Activated CD8-positive, alpha-beta memory T cell treated with anti-CD3 and anti-CD28 coated beads, Interleukin-2, amount 10 ng/mL, durations not matched to agents 7 days and 5 days (primary cell): ENCODE measurements at places on chromosomes 16 and 17.

GRCh38 chr17:11459861-11460331 is 138.4 kb upstream of the DNAH9 start:
- H3K36me3 ChIP-seq, result no peaks in the 10 kb centered on the region
- H3K27me3 ChIP-seq, result no peaks in the 10 kb centered on the region
- H3K4me3 ChIP-seq, result no peak overlapping the region
- H3K27ac ChIP-seq, result no peak overlapping the region
- no peak for DNase-seq
- no peaks in the 10 kb centered on the region for H3K4me1 ChIP-seq

- H3K4me1 ChIP-seq, result peaks cover 13% of the 10 kb centered on the region
Measured at GRCh38 chr16:86089334-86089900, 190.5 kb downstream of the IRF8 start.

DNA sequence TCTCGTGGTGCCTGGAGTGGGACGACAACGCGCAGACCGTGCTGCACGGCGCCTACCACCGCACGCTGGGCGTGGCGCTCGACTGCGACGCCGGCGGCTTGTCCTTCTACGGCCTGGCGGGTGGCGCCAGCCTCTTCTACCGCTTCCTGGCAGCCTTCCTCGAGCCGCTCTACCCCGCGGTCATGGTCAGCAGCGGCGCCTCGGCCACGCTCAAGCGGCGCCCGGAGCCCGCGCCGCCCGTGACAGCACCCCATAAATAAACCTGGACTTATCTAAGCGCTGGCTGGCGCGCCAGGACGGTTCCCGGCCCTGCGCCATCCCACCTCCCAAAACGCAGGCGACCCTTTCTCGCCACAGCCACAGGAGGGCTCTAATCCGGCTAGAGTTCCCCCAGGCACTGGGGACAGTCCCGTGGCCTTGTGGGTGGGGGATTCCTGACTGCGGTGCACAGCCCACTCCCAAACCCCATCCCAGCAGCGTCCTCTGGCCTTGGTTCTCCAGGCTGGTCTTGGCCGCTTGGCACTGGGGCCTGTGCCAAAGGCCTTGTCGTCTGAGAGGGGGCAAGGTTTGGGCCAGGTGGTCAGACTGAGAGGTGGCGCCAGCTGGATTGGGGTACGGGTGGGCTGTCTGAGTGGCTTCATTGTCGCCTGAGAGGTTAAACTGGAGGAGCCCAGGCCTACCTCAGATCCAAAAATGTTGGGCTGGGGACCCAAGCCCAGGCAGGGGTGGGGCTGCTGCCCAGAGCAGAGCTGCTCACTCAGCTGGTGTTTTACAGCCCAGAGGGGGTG is 10.1 kb upstream of the SLC16A5 start:
- H3K4me3 ChIP-seq, result peak overlapping the region; percentile 64
- no peaks in the 10 kb centered on the region for H3K36me3 ChIP-seq

- peaks cover 91% of the 10 kb centered on the region for H3K4me1 ChIP-seq
- H3K27me3 ChIP-seq, result no peaks in the 10 kb centered on the region
- peak; percentile 85 for DNase-seq
- peak overlapping the region; percentile 55 for H3K4me3 ChIP-seq
Measured at GRCh38 chr16:84597931-84598351, 19.9 kb downstream of the COTL1 start.

DNA sequence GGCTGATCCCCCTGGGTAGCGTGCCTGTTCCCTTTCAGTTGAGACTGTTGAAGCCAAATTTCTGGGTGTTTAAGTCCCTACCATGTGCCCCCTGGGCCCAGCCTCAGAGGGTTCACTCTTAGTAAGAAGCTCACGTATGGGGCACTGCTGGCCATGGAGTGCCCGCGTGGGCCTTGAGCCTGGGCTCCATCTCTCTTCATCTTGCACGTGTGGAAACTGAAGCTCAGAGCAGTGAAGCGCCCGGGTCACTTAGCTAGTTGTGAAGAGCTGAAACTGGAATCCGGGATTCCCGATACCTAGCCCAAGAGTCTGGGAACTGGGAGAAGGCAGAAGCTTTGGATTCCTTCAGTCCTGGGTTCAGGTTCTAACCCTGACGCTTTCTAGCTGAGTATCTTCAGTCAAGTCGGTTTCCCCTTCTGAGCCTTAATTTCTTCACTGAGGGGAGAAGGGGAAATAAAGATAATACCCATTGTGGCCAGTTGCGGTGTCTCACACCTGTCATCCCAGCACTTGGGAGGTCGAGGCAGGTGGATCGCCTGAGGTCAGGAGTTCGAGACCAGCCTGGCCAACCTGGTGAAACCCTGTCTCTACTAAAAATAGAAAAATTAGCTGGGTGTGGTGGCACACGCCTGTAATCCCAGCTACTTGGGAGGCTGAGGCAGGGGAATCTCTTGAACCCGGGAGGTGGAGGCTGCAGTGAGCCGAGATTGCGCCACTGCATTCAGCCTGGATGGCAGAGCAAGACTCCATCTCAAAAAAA is 103.9 kb downstream of the OR1D5 start:
- H3K27me3 ChIP-seq, result peaks cover 8% of the 10 kb centered on the region
- no peak for DNase-seq
- peaks cover 12% of the 10 kb centered on the region for H3K4me1 ChIP-seq
- no peak overlapping the region for H3K4me3 ChIP-seq
- H3K36me3 ChIP-seq, result no peaks in the 10 kb centered on the region

GRCh38 chr17:2964370-2964769 is 99.0 kb downstream of the OR1D5 start:
- H3K36me3 ChIP-seq, result no peaks in the 10 kb centered on the region
- no peak for DNase-seq
- no peaks in the 10 kb centered on the region for H3K4me1 ChIP-seq
- H3K4me3 ChIP-seq, result no peak overlapping the region

DNA sequence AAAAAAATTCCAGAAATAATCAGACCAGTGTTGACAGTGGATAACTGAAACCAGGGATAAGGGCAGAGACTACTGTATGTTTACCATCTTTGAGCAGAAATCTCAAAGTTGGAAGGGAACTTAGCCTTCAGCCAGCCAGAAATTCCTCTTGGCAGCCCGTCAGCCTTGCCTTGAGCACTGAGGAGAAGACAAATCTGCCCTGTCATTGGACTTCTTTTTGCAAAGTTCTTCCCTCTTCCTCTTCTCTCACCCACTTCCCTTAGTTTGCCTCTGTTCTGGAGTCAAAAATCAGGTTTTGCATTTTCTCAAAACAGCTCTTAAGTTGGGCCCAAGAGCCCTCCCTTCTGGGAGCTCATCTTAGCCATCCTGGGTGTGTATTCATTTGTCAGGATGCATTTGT is 6.2 kb downstream of the TUFM start:
- peaks cover 8% of the 10 kb centered on the region for H3K4me1 ChIP-seq
- no peak overlapping the region for H3K27ac ChIP-seq
- H3K4me3 ChIP-seq, result no peak overlapping the region
- H3K27me3 ChIP-seq, result no peaks in the 10 kb centered on the region
- DNase-seq, result no peak
- peaks cover 40% of the 10 kb centered on the region for H3K36me3 ChIP-seq

DNA sequence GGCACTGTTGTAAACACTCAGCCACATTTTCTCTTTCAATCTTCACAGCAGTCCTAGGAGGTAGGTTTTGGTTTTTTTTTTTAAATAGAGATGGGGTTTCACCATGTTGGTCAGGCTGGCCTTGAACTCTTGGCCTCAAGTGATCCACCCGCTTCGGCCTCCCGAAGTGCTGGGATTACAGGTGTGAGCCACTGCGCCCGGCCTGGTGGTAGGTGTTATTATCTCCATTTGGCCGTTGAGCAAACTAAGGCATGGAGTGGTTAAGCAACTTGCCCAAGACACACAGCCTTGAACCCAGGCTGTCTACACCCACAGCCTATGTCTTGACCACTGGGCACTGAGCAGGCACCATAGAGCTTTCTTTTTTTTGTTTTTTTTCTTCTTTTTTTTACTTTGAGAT is 8.6 kb downstream of the SGCA start:
- H3K27me3 ChIP-seq, result peaks cover 2% of the 10 kb centered on the region
- no peaks in the 10 kb centered on the region for H3K36me3 ChIP-seq
- H3K4me3 ChIP-seq, result no peak overlapping the region
- H3K4me1 ChIP-seq, result peaks cover 17% of the 10 kb centered on the region

DNA sequence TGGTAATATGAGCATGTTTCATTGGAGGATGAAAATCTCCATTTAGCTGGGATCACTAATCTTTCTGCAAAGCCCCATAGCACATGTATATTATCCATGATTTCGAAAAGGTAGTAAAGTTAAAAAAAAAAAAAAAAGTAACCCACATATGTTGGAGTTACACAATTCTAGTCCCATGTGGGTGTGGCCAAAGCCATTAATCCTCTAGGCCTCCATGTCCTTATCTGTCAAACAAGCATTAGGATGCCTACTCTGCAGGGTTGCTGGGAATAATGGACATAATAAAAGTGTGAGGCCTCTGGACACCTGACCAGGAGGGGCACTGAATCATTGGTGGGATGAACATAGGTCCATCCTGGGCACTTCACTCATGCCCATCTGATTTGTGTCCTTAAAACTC is 29.2 kb upstream of the VAT1L start:
- no peaks in the 10 kb centered on the region for H3K36me3 ChIP-seq
- no peak for DNase-seq
- no peaks in the 10 kb centered on the region for H3K27me3 ChIP-seq
- H3K4me3 ChIP-seq, result no peak overlapping the region
- no peak overlapping the region for H3K27ac ChIP-seq
- H3K4me1 ChIP-seq, result no peaks in the 10 kb centered on the region

DNA sequence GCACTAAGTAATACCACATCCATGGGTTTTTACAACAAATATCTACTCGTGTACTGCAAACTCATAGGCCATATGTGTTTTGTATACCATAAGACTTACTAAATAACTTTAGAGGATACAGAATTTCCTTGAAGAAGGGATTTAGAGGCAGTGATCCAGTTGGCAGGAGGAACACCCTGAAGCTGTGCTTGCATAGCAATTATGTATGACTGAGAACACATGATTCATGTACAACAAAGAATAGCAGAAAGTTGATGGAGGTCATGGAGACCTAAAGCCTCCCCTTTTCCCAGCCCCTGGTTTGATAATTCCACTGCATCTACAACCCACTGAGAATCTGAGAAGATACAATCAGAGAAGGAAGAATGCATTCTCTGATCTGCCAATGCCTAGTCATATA is 83.8 kb upstream of the PMFBP1 start:
- no peak overlapping the region for H3K27ac ChIP-seq
- no peaks in the 10 kb centered on the region for H3K27me3 ChIP-seq
- no peak overlapping the region for H3K4me3 ChIP-seq
- no peak for DNase-seq
- H3K36me3 ChIP-seq, result no peaks in the 10 kb centered on the region

- no peaks in the 10 kb centered on the region for H3K4me1 ChIP-seq
- H3K27me3 ChIP-seq, result no peaks in the 10 kb centered on the region
- DNase-seq, result no peak
- H3K36me3 ChIP-seq, result no peaks in the 10 kb centered on the region
- no peak overlapping the region for H3K4me3 ChIP-seq
- H3K27ac ChIP-seq, result no peak overlapping the region
Measured at GRCh38 chr17:71516149-71516548, 604.7 kb upstream of the SOX9 start.

DNA sequence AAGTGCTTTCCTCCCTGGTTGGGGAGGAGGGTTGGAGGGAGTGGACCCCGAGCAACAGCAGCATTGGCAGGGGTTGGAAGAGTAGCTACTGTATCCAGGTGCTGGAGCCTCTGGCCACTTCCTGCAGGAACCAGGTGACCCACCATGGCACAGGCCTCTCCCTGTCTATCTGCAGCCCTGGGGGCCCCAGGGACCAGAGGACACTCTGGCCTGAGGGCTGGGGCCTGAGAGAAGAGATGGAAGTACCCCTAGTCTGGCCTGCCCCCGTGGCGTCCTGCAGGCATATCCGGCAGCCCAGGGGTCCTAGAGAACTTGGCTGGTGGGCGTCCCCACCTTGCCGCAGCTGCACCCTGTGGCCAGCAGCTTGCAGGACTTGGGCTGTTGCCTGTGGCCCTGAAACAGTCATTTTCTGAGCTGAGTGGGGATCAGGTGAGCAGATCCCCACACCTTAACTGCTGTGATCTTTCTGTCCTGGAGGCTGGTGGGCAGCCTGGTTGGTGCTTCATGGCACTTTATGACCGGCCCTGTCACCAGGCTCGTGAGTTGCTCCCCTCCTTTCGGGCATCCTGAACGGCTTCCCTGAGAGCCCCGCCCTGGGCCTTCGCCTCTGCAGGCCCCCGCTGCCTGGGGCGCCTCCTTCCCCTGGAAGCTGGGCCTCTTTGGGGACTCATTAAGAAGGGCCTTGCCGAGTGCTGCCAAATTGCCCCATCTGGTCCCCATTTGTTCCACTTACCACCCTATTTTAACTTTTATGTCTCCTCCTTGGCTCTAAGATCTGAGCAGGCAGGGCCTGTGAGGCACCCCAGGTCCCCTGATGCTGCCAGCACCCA is 298.6 kb downstream of the SEC14L1 start:
- no peak overlapping the region for H3K4me3 ChIP-seq
- peaks cover 9% of the 10 kb centered on the region for H3K36me3 ChIP-seq
- no peaks in the 10 kb centered on the region for H3K27me3 ChIP-seq
- peak overlapping the region; percentile 94 for H3K27ac ChIP-seq
- no peak for DNase-seq
- peaks cover 97% of the 10 kb centered on the region for H3K4me1 ChIP-seq

DNA sequence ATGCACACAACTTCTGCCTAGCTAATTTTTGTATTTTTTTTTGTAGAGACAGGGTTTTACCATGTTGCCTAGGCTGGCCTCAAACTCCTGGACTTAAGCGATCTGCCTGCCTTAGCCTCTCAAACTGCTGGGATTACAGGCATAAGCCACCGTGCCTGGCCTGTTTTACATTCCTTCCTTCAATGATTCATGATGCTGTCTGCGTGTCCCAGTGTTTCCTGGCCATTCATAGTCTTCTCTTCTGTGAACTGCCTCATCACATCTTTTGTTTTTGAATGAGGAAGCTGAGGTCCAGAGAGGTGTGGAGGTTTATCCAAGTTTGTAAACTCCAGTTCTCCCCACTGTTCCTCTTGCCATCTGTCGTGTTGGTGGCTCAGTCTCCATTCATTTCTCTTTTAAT is 64.5 kb upstream of the MED9 start:
- H3K4me3 ChIP-seq, result no peak overlapping the region
- H3K36me3 ChIP-seq, result peaks cover 7% of the 10 kb centered on the region
- peaks cover 69% of the 10 kb centered on the region for H3K4me1 ChIP-seq

- H3K27me3 ChIP-seq, result no peaks in the 10 kb centered on the region
- H3K27ac ChIP-seq, result no peak overlapping the region
- no peak for DNase-seq
- peaks cover 8% of the 10 kb centered on the region for H3K4me1 ChIP-seq
Measured at GRCh38 chr17:20284022-20284421, 183.3 kb downstream of the LGALS9B start.

DNA sequence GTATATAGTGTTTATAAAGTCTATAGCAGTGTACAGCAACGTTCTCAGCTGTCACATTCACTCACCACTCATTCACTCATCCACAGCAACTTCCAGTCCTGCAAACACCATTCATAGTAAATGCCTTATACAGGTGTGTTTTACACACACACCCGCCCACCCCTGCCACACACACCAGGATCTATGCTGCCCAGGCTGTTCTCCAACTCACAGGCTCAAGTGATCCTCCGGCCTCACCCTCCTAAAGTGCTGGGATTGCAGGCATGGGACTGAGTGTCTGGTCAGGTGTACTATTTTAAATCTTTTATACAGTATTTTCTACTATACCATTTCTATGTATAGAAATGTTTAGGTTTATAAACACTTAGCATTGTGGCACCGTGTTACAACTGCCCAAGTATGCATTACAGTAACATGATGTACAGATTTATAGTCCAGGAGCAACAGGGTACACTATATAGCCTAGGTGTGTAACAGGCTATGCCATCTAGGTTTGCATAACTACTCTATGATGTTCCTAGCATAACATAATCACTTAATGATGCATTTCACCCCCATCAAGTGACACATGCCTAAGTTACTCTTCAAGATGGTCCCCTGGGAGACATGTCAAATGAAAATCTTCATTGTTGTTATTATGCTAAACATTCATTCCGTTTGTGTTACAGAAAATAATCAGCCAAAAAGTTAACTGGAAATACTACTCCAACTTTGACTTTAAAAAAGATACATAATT is 42.5 kb downstream of the CREBBP start:
- H3K36me3 ChIP-seq, result peaks cover 21% of the 10 kb centered on the region
- no peak for DNase-seq
- H3K4me3 ChIP-seq, result no peak overlapping the region
- no peaks in the 10 kb centered on the region for H3K4me1 ChIP-seq
